ENCODE measurements at places on chromosomes 12 and 14.

- no peak for DNase-seq
Observed at GRCh38 chr12:63070709-63071108, 80.3 kb downstream of the AVPR1A start.

DNA sequence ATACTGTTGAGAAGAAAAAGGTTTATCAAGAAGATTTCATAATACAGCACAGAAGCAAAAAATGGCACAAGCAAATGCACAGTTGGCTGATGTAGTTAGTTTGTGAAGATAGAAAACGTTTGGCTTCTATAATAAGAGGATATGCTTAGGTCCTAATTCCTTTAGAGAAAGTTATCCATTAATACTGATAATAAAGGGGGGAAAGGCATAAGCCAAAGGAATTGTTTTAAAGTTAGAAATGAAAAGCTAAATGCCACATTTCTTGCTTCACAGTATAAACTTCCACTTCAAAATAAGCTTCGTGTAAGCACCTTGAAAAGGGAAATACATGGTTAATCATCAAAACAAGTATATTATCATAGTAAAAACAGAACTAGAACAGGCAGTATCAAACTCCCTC lies 12.4 kb downstream of the LMO3 start:
- no peak for DNase-seq

- DNase-seq, result no peak
Observed at GRCh38 chr14:56896922-56897321, 86.6 kb upstream of the OTX2 start.

- DNase-seq, result no peak
Observed at GRCh38 chr14:65333943-65334687, 78.4 kb upstream of the FUT8 start.

DNA sequence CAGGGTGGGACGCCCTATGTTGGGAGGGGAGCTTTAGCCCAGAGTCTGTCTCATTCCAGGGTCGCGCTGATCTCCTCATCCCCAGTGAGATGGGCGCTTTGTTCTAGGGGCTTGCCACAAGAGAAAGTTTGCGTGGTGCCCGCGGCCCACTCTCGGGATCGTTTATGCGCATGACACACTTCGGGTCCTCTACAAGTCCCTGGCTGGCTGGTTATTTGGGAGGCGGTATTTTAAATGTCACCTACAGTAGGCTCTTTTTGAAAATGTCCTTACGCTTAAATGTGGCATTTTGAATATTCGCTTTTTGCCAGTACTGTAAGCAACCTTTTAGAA lies 541 bp downstream of the GOLT1B start:
- DNase-seq, result peak; percentile 23

GRCh38 chr12:81332054-81332453 lies 254.2 kb downstream of the ACSS3 start:
- DNase-seq, result no peak

- DNase-seq, result no peak
Observed at GRCh38 chr12:81588235-81589008, 170.7 kb downstream of the PPFIA2 start.

DNA sequence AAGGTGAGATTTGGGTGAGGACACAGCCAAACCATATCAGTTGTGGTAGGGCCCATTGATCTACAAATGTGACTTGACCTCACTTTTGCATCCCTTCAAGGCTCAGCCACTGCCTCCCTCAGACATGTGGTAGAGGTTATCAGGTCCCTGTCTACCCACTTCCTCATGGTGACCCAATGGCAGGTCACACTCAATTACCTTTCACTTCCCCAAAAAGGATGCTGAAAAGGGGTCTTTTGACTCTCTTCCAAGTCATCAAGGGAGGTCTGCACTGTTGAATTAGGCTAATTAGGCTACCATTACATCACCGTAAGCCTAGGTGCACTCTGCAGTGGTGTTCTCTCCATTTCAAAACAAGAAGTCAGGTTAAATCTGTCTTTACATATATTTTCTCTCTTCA lies 22.6 kb upstream of the DRAM1 start:
- no peak for DNase-seq

- DNase-seq, result no peak
Observed at GRCh38 chr12:3454780-3455179, 36.2 kb upstream of the PRMT8 start.

DNA sequence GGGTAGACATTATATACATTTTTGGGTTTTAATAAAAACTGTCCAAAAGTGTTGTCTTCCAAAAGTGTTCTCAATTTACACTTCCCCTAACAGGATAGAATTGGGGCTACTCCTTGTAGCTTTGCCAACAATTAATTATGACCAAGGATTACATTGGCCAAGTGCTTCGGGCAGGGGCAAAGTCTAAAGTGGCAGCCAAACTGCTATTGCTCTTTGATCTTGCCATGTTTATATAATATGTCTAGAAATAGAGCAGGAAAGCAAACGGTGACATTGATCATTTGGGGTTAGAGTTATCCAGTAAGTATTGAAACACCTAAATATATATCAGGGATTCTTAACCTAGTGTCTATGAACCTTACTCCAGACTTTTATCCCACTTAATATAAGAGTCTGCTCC lies 31.2 kb upstream of the IGF1 start:
- DNase-seq, result no peak
